ENCODE measurements at places on chromosomes 5 and 9. TPM values are rescaled to one million over a fixed set of nuclear protein-coding genes. Genes with fewer than 3 reads are reported as not detected.

MLLT3 gene
- 14.8 TPM for total RNA-seq

KDM4C gene
- 14.6 TPM for total RNA-seq

FRMPD1 gene
- total RNA-seq = not detected

ADRB2 gene
- total RNA-seq = 0.70 TPM
